ENCODE measurements at places on chromosomes 12 and 14.

DNA sequence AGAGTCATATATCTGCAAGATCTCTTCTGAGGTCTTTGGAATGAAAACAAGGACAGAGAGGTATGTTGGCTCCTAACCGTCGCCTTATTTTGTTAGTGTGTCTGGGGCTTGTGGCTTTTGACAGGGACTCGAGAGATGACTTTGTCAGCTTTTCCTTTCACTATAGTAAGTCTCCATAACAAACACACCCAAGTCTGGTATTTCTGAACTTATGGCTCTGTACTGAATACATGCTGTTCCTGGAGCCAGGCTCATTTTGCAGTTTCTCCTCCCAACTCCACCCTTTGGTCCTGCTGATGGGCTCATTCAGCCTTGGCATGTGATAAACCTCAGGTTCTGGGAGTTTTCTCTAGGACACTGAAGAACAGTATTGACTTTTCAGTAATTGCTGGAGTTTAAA, 27.7 kb upstream of the TMED10 start:
- DNase-seq, result no peak
- H3K27me3 ChIP-seq, result no peaks in the 10 kb centered on the region
- H3K27ac ChIP-seq, result no peak overlapping the region
- no peak overlapping the region for H3K4me3 ChIP-seq
- H3K36me3 ChIP-seq, result no peaks in the 10 kb centered on the region
- H3K4me1 ChIP-seq, result no peaks in the 10 kb centered on the region

GRCh38 chr14:24377126-24377525, 9.1 kb downstream of the NFATC4 start:
- H3K27ac ChIP-seq, result no peak overlapping the region
- no peaks in the 10 kb centered on the region for H3K4me1 ChIP-seq
- DNase-seq, result no peak
- H3K4me3 ChIP-seq, result no peak overlapping the region
- peaks cover 14% of the 10 kb centered on the region for H3K36me3 ChIP-seq
- H3K27me3 ChIP-seq, result no peaks in the 10 kb centered on the region

GRCh38 chr12:9872162-9872561, 3.0 kb upstream of the CLEC2B start:
- no peak overlapping the region for H3K27ac ChIP-seq
- peaks cover 4% of the 10 kb centered on the region for H3K4me1 ChIP-seq
- no peak for DNase-seq
- H3K4me3 ChIP-seq, result no peak overlapping the region

- H3K4me3 ChIP-seq, result no peak overlapping the region
- H3K4me1 ChIP-seq, result no peaks in the 10 kb centered on the region
- H3K27ac ChIP-seq, result no peak overlapping the region
- no peak for DNase-seq
These were observed 2.3 kb downstream of the ANKRD9 start for GRCh38 chr14:102507081-102507856.

- H3K4me3 ChIP-seq, result no peak overlapping the region
- no peak for DNase-seq
- no peak overlapping the region for H3K27ac ChIP-seq
- H3K36me3 ChIP-seq, result no peaks in the 10 kb centered on the region
These were observed 25.1 kb downstream of the GRIP1 start for GRCh38 chr12:66653796-66654195.

DNA sequence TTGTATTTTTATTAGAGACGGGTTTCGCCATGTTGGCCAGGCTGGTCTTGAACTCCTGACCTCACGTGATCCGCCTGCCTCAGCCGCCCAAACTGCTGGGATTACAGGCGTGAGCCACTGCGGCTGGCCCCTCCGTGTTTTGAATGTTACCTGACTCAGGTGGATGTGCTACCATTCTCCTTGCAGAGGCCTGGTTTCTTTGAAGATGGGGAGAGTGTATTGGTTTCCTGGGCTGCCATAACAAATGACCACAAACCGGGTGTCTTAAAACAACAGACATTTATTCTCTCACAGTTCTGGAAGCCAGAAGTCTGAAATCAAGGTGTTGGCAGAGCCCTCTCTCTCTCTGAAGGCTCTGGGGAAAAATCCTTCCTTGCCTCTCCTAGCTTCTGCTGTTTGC, 98.0 kb downstream of the IRF2BPL start:
- no peak for DNase-seq
- H3K27ac ChIP-seq, result no peak overlapping the region
- H3K27me3 ChIP-seq, result peaks cover 5% of the 10 kb centered on the region
- peaks cover 8% of the 10 kb centered on the region for H3K4me1 ChIP-seq
- no peak overlapping the region for H3K4me3 ChIP-seq
- no peaks in the 10 kb centered on the region for H3K36me3 ChIP-seq

- no peaks in the 10 kb centered on the region for H3K4me1 ChIP-seq
- no peak overlapping the region for H3K27ac ChIP-seq
- H3K36me3 ChIP-seq, result no peaks in the 10 kb centered on the region
- DNase-seq, result no peak
- H3K27me3 ChIP-seq, result no peaks in the 10 kb centered on the region
These were observed 57.1 kb downstream of the HECTD4 start for GRCh38 chr12:112325157-112325556.

Measured in SJCRH30 (cell line).